ENCODE measurements at places on chromosomes 2 and 18. TPM values are rescaled to one million over a fixed set of nuclear protein-coding genes. Genes with fewer than 3 reads are reported as not detected.

Gene ANO7
- total RNA-seq, result 0.62 TPM

Gene IL1RN
- total RNA-seq, result not detected

Gene CNNM3
- total RNA-seq, result 6.1 TPM

Gene FTCDNL1
- total RNA-seq, result 0.25 TPM

Gene FBXO15
- total RNA-seq, result 0.71 TPM

Gene C2orf66
- total RNA-seq, result not detected

Gene FIGN
- total RNA-seq, result 1.5 TPM

Gene CD8B
- total RNA-seq, result not detected

Gene FHOD3
- 13.1 TPM for total RNA-seq

Gene SATB2
- 7.8 TPM for total RNA-seq

Gene CDK15
- total RNA-seq, result 7.0 TPM

Gene TMEM200C
- 0.54 TPM for total RNA-seq

Gene COL3A1
- total RNA-seq, result 103 TPM

Gene LHCGR
- total RNA-seq, result not detected

Gene PLCL1
- not detected for total RNA-seq

Gene SYT4
- 0.67 TPM for total RNA-seq

Gene ABCB11
- total RNA-seq, result 0.02 TPM

Gene SNED1
- total RNA-seq, result 2.2 TPM

Gene REG3G
- not detected for total RNA-seq

Gene BOLL
- total RNA-seq, result not detected

Gene ASXL3
- not detected for total RNA-seq

Gene PDE1A
- total RNA-seq, result 3.7 TPM

Gene TTR
- not detected for total RNA-seq

Gene SLC30A3
- total RNA-seq, result not detected

Gene IL36RN
- not detected for total RNA-seq

Gene EVX2
- total RNA-seq, result not detected

Gene SLC40A1
- total RNA-seq, result 0.39 TPM

Gene GPR155
- total RNA-seq, result 2.5 TPM

Gene POTEF
- total RNA-seq, result not detected

Gene GPR39
- total RNA-seq, result 8.2 TPM

Gene ARHGAP25
- total RNA-seq, result 0.52 TPM

Gene ALPP
- 0.59 TPM for total RNA-seq

Gene MC2R
- not detected for total RNA-seq

Gene CIB4
- total RNA-seq, result not detected

Gene GPBAR1
- 0.37 TPM for total RNA-seq

Gene SNTG2
- total RNA-seq, result not detected

Gene VWA3B
- not detected for total RNA-seq

Gene TBC1D8
- total RNA-seq, result 5.1 TPM

Gene ITPRIPL1
- total RNA-seq, result 1.3 TPM

Gene KCNG2
- total RNA-seq, result not detected

Gene PRSS56
- total RNA-seq, result not detected
